ENCODE measurements at places on chromosomes 3 and 15.

DNA sequence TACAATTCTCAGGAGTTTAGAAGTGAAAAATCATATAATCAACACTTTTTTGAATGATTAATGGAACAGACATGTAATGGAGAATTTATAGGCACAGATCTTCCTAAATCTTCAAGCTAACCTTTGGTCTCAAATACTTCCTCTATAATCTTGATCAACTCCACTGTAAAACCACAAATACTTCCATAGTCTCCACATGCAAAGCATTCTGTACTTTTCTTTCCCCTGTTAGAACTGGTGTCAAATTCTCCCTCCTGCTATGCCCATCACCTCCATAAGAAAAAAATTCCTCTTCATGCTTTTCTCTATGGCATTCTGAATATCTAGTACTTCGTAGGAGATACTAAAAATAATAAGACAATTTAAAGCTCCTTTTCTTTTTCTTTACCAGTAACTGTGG is 214.3 kb downstream of the ADAMTS9 start:
- DNase-seq: no peak

GRCh38 chr15:29840926-29841325 is 18.7 kb upstream of the TJP1 start:
- DNase-seq: no peak

- no peak for DNase-seq
Measured at GRCh38 chr3:10366651-10367101, 45.8 kb upstream of the SEC13 start.

DNA sequence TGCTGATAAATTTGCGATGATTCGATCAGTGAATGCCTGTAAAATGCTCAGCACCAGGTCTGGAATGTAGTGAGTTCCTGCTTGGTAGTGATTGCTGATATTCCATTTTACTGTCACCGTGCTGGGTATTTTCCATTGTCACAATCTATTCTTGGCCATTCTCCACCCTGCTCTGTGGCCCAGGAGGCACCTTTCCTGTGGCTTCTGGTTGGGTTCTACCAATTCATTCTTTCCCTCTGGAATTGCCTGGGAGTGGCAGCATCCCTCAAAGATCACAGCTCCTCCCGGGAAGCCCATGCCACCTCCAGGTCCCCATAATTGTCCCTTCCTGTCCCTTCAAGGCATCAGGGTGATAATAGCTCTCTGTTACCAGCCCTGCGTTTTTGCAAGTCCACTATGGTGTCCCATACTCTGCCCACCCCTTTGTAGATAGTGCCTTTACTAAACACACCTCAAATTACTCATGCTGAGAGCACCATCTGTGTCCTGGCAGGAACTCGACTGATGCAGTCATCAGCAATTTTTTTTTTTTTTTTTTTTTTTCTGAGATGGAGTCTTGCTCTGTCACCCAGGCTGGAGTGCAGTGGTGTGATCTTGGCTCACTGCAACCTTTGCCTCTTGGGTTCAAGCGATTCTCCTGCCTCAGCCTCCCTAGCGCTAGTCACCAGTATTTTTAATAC is 177.8 kb upstream of the PROK2 start:
- no peak for DNase-seq

DNA sequence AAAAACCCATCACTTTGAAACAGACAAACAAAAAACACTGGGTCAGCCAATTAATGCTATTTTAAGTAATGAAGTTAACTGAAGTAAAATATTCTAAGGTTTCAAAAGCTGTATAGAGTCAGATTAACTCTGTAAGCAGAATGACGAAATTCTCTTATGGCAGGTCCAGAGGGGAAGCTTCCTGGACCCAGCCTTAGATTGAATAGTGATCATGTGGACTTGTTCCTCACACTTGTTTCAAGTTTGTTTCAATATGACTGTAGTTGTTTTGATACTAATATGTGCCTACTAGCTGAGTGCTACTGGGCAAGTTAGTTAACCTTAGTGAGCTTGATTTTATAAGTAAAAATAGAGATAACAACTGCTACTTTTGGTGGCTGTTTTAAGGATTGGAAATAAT is 32.6 kb downstream of the PLS1 start:
- DNase-seq: no peak

GRCh38 chr3:187958432-187959003 is 195.4 kb upstream of the LPP start:
- DNase-seq: no peak

- DNase-seq: no peak
Measured at GRCh38 chr15:94951538-94951937, 720.2 kb downstream of the MCTP2 start.

DNA sequence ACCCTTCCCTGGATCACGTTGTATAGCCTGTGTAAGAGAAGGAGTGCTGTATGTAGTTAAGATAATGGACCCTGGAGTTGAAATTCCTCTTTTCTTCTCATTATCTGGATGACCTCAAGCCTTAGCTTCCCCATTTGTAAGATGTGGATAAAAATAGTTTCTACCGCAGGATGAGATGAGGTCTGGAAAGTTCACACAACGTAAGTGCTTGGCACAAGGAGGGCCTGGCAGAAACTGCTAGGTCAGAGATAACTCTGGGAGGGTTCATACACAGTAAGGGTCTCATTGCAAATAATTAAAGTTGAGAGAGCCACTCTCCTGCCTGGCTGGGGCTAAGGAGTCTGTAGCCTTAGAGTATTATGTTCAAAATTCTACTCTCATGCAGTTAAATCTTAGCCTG is 214.4 kb downstream of the LRTM1 start:
- no peak for DNase-seq

- no peak for DNase-seq
Measured at GRCh38 chr15:69225355-69226022, 65.1 kb downstream of the GLCE start.

DNA sequence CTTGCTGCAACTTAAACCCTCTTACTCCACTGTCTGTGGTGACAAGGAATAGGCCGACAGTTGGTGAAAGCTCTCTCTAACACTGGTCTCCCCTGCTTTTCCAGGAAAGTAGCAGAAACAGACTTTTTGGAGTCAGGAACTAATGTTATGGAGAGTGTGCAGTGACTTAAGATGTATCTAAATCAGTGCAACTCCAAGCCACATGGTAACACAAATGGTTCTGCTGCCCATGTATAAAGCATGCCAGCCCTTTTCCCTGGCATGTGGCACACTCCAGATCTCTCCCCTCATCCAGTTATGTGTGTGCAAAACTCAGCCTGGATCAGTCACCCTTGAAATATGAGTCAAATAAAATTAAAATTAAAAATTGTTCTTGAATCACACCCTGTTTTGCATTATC is 55.4 kb downstream of the SEMA5B start:
- no peak for DNase-seq

DNA sequence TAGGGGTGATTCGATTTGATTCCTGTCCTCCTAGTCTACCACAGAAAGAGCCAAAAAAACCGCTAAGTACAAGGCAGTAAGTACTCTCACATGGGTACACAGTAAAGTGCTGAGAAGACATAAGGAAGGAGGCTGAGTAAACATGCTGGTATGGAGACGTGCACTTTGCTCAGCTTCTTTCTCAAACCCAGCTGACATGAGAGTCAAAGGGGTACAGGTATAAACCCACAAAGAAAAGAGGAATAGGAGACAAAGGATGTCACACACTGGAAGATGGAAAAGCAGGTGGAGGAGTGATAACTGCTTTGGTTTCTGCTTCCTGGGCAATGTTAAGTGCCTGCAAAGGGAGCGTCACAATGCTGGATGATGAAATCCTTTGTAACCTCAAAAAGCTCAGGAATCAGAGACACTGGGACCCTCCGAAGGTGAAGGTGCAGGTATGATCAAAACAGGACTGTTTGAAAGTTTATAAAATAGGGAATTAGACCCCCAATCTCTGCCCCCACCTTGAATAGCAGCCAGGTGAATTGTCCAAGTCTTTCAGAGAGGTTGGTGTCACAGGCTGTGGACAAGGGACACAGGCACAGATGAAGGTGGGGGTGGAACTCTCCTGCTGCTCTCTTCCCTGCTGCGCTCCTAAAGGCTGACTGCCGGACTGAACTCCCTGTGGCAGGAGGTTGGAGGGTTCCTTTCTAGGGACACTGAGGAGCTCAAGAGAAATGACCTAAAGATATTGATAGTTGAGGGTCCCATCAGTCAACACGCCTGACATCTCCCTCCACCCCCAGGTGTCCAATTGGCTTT is 101.8 kb downstream of the RAB11A start:
- DNase-seq: no peak

- DNase-seq: peak; percentile 43
Measured at GRCh38 chr3:184289426-184289938, 9.6 kb upstream of the PSMD2 start.

DNA sequence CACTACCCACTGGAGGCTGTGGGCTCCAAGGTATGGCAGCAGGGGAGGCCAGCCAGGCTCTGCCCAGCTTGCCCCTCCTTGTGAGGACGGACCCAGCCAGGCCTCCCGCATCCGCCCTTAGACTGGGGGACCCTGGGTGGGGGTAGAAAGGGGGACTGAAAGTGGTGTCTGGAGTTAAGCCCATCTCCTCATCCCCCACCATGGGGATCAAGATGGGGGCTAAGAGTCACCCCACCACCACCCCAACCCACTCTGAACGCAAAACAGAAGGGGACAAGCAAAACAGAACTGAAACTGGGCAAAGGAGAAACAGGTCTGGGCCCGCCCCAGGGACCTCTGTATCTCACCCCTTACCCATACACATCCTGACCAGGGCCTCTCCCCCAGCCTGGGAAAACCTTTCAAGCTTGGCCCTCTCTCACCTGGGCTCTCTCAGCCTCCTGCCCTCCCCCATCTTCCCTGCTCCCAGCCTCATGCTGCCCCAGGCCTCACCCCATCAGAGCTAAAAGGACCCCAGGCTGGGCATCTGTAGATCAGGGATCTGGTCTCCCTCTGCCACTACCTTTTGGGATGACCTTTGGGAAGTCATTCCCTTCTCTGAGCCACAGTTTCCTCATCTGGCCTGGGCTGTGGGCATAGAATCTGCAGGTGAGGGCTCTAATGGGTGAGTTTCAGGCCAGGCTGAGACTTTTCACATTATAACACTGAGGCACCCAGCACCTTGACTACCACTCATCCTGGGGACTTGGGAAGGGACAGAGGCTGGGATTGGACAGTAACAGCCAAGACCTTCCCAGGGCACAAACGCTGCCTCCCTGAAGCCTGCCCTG is 30.0 kb upstream of the CYP11A1 start:
- DNase-seq: no peak

DNA sequence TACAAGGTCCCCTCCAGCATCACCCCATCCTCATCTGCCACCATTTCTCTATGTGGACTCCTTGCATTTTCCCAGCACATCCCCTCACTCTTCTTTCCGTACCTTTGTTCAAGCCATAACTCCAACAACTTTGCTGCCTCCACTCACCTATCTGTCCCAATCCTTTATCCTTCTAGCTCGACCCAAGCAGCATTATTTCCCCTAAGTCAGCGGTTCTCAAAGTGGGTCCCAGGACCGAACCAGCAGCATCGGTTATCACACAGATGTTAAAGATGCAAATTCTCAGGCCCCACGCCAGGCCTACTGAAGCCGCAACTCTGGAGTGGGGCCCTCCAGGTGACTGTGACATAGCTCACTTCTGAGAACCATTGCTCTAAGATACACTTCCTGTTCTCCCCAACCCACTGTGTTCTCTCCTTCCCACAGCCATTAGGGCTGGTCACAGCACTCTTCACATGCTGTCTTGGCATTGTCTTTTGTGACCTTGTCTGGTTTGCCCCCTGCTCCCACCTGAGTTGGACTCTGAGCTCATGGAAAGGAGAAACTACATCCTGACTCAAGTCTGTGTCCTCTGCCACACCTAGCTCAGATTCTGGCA is 56.2 kb downstream of the AAGAB start:
- DNase-seq: no peak

DNA sequence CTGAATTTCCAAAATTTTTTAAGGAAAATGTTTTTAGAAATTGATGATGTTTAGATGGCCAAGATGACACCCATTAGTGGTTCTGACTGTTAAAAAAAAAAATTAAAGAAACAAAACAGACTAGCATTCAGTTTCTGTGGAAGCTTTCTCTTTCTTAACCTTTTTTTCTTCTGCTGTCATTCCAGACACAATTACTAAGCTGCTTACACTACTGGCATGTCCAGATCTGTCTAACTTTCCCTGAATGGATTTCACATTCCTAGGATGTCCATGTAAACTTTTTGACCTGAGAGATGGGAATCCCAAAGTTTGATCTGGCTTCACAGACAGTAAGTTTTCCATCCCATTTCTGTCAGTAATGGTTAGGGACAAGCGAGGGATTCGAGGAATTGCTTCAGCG is 10.3 kb upstream of the MTMR10 start:
- no peak for DNase-seq

DNA sequence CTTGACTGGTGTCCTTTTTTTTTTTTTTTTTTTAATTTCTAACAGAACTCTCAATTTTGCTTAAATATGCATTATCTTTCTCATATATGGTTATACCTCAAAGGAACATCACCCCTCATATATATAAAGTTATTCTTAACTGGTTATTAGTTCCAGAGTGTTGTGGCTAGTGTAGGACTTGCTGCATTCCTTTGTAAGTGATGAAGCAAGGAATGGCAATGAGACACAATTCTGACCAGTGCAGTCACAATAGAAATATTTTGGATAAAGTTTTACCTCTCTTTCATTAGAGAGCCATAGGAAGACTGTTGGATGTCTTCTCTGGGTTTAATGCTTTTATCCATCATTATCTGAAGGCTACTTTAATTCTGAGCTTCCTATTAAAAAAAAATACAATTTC is 75.5 kb upstream of the CBLB start:
- DNase-seq: no peak

GRCh38 chr15:63025460-63025859 is 17.1 kb upstream of the TPM1 start:
- DNase-seq: no peak

DNA sequence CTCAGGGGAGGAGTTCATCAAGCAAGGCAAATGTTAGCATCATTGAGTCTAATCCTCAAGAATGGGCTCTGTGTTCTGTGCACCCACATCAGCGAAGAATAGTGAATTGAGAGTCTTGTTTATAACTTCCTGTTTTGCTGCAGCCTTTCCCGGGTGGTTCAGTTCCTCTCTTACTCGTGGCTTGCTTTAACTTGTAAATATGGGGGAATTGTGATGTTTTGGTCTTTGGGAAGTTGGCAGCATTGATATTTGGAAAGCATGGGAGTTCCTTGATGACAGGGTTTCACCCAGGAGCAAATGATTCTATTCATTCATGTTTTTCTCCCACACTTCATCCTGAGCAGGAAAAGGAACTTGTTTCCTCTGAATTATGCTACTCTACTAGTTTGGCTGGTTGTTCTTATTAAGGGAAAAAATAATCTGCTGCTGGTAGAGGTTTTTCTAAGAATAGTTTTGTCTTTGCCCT is 40.4 kb downstream of the GPD1L start:
- DNase-seq: no peak

- no peak for DNase-seq
Measured at GRCh38 chr15:33145447-33145846, 49.1 kb downstream of the FMN1 start.

GRCh38 chr15:90376789-90377188 is 11.3 kb upstream of the IQGAP1 start:
- no peak for DNase-seq

GRCh38 chr15:77021803-77022381 is 27.0 kb downstream of the PSTPIP1 start:
- DNase-seq: no peak

- no peak for DNase-seq
Measured at GRCh38 chr3:113271594-113272384, 60.4 kb downstream of the BOC start.

- DNase-seq: no peak
Measured at GRCh38 chr3:11172096-11172690, 17.9 kb downstream of the HRH1 start.

GRCh38 chr3:60514866-60515265 is 736.4 kb downstream of the FHIT start:
- DNase-seq: peak; percentile 23

GRCh38 chr3:99242271-99242670 is 340.8 kb upstream of the DCBLD2 start:
- DNase-seq: no peak

Measured in NCI-H1092 treated with DMSO at 0.1 percent for 48 hours (cell line).